Central memory CD8-positive, alpha-beta T cell (primary cell): ENCODE measurements at places on chromosomes 3 and 15.

DNA sequence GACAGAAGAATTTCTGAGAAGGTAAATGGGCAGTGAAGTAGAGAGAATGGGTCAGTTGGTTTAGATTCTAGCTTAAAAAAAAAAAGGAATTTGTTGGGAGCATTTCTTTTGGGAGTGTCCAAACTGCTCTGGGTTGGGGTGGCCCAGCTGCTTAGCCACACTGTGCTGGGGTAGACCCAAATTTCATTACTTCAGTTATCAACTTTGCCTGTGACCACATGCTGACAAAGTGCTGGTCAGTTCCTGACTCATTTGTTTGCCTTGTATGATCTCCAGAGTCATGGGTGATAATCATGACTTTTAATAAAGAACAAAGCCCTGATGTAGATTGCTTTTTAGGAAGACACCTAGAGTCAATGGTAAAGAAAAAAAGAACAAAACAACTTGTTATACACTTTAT, 121.5 kb upstream of the FGF7 start:
- no peaks in the 10 kb centered on the region for H3K27me3 ChIP-seq
- H3K4me1 ChIP-seq: peaks cover 36% of the 10 kb centered on the region
- peaks cover 4% of the 10 kb centered on the region for H3K36me3 ChIP-seq
- H3K4me3 ChIP-seq: no peak overlapping the region
- no peak for DNase-seq
- no peak overlapping the region for H3K27ac ChIP-seq

- no peak for DNase-seq
- peak overlapping the region; percentile 17 for H3K27ac ChIP-seq
- no peaks in the 10 kb centered on the region for H3K4me1 ChIP-seq
- H3K4me3 ChIP-seq: no peak overlapping the region
- H3K27me3 ChIP-seq: no peaks in the 10 kb centered on the region
- peaks cover 5% of the 10 kb centered on the region for H3K36me3 ChIP-seq
Observed at GRCh38 chr3:37096975-37097374, 77.4 kb downstream of the LRRFIP2 start.

DNA sequence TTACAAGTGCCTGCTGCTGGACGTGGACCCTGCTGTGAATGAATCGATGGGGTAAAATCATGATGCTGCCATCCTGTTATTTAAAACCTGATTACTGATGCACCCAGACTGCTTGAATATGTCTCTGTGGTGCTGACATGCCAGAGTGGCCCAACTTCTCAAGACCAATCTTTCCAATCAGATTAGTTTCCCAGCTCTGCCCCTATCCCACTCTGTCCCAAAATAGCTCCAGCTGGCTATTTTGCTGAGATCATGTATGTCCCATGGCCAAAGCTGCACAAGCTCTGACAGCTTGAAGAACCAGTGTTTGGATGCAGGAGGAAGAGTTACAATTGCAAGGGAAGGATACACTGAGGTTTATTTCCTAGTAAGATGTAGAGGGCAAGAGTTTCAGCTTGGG, 153.6 kb downstream of the TMEM108 start:
- DNase-seq: no peak
- no peak overlapping the region for H3K27ac ChIP-seq
- H3K4me1 ChIP-seq: no peaks in the 10 kb centered on the region
- no peaks in the 10 kb centered on the region for H3K27me3 ChIP-seq
- no peak overlapping the region for H3K4me3 ChIP-seq

GRCh38 chr3:60552581-60552980, 698.7 kb downstream of the FHIT start:
- peaks cover 6% of the 10 kb centered on the region for H3K4me1 ChIP-seq
- no peak overlapping the region for H3K27ac ChIP-seq
- no peaks in the 10 kb centered on the region for H3K27me3 ChIP-seq

DNA sequence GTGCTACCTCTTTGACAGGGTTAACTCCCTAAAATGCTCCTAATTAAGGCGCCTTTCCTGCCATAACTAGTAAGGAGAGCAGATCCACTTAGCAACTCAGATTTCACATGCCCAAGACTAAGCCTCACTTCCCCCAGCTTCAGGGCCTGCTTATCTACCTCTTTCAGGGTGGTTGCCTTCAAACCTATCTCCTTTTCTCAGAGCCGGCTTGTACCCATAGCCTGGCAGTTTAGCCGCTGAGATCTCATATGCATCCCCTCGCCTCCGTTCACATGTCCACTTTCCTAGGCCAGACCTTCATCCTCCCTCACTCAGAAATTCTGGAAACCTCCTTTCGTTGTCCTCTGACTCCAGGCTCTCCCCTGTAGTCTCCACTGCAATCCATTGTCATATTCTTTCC, 1.0 kb upstream of the FSTL1 start:
- H3K4me3 ChIP-seq: peak overlapping the region; percentile 37
- H3K27ac ChIP-seq: no peak overlapping the region
- H3K27me3 ChIP-seq: peaks cover 59% of the 10 kb centered on the region
- H3K4me1 ChIP-seq: no peaks in the 10 kb centered on the region

DNA sequence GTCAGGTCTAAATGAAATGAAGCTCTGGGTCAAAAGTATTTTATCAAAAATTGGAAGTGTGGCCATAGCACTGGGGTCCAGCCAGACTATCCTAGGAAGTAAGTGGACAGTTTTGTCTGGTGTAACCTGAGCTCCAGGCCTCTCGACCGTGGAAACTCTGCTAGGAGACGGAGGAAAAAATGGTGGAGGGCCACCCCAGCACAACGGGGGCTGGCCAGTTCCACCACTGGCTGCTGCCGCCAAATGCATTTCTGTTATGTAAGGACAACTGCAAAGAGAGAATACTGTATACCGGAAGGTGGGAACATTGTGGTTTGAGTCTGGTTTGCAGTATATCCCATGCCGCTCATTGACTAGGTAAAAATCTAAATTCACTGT, 235.7 kb downstream of the GREM1 start:
- no peaks in the 10 kb centered on the region for H3K36me3 ChIP-seq
- no peak for DNase-seq
- H3K27me3 ChIP-seq: no peaks in the 10 kb centered on the region
- no peak overlapping the region for H3K4me3 ChIP-seq
- H3K27ac ChIP-seq: no peak overlapping the region
